ENCODE measurements at places on chromosomes 7 and 10.

- no peak for DNase-seq
Observed at GRCh38 chr10:86087716-86088115, 278.9 kb downstream of the GRID1 start.

DNA sequence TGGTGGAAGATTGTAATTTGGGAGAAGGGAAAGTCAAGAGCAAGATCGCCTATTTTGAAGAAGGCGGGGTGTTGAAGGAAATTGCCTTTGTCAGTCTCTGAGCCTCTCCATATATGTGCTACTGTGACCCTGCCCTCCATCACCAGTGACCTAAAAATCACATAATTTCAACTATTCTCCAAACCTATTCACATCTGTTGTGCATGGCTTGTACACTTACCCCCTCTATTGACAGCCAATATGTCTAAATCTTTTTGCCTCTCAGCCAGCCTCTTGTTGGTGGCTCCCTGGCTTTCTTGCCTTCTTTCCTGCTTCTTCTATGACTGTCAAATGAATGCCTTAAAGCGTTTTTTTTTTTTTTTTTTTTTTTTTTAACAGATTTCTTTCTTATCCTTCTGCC is 295.6 kb downstream of the AUTS2 start:
- no peak for DNase-seq

DNA sequence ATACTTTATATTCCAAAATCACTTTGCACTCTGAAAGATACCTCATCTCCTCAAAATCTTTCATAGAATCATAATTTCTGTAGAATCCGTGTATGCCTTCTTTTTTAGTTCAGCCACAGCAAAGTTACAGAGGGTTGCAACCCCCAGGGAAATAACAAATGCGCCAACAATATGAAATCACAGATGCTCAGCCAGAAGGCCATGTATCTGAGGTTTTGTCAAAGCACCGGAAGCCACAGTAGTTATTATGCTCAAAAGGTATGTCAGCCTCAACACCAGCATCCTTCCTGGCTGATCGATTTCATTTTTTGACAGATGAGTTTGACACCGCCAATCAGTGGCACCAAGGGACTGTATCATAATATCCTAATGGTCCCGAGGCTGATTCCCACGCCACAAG is 204.1 kb downstream of the KCNMA1 start:
- DNase-seq, result no peak

DNA sequence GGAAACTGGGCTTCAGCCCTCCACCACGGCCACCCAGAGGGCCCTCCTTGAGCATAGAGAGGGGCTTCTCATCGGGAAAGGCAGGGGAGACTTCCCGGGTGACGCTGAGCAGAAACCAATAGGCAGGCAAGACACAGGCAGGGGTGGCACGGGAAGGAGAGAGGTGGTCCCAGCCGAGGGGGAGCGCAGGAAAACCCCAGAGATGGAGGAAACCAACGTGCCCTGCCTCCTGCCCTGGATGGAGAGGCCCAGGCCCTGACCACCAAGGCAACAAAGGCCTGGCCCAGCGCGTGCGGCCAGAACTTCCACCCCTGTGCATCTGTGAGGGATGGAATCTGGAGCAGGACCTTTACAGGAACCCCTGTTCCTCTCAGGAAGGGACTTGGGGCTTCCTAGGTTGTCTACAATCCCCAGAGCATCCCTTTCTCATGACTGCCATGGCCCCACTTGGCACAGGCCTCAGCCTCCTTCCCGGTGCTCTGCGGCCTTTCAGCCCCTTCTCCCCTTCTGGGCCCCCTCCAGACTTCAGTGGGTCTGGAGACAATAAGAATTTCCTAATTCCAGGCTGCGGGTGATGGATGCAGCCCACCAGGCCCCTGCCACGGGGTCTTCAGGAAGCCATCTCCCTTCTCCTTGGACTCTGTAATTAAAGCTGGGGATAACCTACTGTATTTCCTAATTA is 137.0 kb upstream of the RET start:
- no peak for DNase-seq

DNA sequence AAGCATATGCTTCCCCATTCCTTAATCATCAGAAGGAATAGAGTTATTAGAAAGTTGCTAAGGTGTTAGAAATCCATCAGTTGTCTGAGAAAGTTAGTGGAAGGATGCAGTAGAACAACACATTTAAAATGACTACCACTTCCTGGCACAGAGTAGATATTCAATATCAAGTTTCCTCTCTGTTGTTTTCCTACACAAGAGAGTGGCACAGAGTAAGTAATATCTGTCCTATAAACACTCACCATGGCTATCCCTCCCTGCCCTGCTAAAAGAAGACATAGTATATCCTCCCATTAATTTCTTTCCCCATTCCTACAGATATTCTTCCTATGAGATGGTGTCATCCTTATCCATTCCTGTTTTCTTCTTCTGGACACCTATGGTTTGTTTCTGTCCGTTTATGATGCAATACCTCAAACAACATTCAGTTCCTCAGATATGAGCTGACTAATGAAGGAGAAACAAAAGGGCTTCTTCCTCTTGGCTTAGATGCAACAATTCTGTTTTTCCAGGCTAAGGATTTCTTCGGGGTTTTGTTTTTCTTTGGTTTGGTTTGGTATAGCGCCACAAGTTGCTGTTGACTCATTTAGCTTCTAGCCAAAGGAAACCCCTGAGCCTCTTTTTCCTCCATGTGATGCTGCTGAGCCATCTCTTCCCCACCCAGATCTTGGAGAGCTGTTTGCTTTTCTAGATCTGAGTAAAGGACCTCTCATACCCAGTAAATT is 32.9 kb upstream of the BPGM start:
- no peak for DNase-seq

DNA sequence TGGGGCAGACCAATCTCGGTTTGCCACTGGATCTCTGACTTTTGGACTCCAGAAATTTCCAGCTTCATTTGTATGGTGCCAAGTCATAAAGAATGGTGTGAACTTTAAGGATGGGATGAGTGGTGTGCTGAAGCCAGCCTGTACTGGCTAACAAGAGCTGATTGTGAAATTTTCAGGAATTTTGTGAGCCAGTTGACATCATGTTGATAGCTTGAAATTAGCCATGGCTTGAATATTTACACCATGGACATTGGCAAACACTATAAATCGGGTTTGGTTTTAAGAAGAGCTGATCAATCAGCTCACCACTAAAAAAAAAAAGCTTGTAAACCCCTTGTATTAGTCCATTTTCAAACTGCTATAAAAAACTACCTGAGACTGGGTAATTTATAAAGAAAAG is 14.1 kb upstream of the MYH16 start:
- DNase-seq, result no peak

GRCh38 chr7:94313926-94314325 is 80.8 kb upstream of the COL1A2 start:
- DNase-seq, result no peak

- DNase-seq, result peak; percentile 51
Observed at GRCh38 chr10:114304571-114305421, 65.7 kb downstream of the VWA2 start.

DNA sequence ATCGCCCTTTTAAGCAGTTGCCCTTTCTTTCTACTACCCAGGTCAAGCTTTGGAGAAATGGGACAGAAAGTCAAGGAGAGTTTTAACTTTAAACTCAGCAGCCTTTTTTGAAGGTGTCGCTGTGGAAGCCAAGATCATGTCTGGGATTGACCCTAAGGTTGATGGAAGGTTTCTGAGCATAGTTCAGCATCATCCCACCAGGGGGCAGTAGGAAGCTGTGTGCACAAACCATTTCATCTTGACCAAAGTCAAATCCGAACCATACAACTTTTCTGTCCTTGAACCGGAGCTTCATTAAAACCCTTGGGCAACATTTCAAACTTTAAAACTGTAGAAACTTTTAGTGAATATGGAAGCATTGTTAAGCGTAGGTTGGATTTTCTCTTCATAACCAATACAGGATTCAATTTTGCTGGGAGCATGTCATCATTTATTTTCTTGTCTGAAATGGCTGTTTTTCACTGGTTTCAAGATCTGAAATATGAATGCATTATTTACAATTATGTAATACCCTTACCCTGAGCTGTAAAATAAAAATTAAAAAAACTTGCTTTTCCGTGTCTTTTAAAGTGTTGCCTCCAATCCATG is 214.4 kb upstream of the KIAA1217 start:
- DNase-seq, result peak; percentile 11

- DNase-seq, result no peak
Observed at GRCh38 chr10:101613646-101614045, 25.5 kb downstream of the DPCD start.

DNA sequence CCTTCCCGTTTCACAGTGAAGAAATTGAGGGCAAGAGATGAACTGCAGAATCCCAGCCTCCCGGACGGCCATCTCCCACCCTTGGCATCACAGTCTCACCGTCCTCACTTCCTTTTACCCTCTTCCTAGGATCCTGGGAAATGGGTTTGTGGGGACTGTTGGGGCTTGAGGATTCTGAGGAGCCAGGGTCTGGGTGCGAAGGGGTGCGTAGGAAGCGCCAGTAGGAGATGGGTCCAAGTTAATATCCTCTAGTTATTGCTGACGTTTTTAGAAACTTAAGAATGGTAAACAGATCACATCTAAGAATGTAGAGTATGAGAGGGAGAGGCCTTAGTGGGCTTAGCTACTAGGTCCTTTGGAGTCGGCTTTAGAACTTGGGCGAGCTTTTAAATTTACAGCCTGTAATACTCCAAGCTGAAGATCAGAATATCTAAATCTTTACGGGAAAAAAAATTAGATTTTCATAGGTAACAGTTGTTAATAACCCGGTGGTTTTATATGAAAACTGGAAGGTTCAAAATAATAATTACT is 696 bp downstream of the MALSU1 start:
- no peak for DNase-seq
